GM12878 (cell line): ENCODE measurements at places on chromosomes 2 and 18.

- no peak for DNase-seq
- no peaks in the 10 kb centered on the region for H3K27me3 ChIP-seq
- no peaks in the 10 kb centered on the region for H3K36me3 ChIP-seq
Measured at GRCh38 chr2:229410264-229410663, 139.2 kb upstream of the PID1 start.

- no peak for DNase-seq
- H3K27me3 ChIP-seq = no peaks in the 10 kb centered on the region
- H3K36me3 ChIP-seq = no peaks in the 10 kb centered on the region
Measured at GRCh38 chr18:49510393-49511115, 23.5 kb upstream of the C18orf32 start.

- H3K36me3 ChIP-seq = no peaks in the 10 kb centered on the region
- H3K4me1 ChIP-seq = peaks cover 22% of the 10 kb centered on the region
- no peaks in the 10 kb centered on the region; the same call in 1 of the 2 replicates for H3K27me3 ChIP-seq
- no peak for DNase-seq
Measured at GRCh38 chr18:10482363-10482984, 28.0 kb downstream of the APCDD1 start.

GRCh38 chr18:5510135-5510846, 33.5 kb downstream of the EPB41L3 start:
- no peaks in the 10 kb centered on the region for H3K4me1 ChIP-seq
- H3K36me3 ChIP-seq = no peaks in the 10 kb centered on the region
- DNase-seq = no peak
- no peak overlapping the region for H3K4me3 ChIP-seq
- no peak overlapping the region for H3K27ac ChIP-seq
- no peaks in the 10 kb centered on the region for H3K27me3 ChIP-seq
